ENCODE measurements at places on chromosomes 16 and 17.

GRCh38 chr16:69405757-69406156, 18.7 kb upstream of the CYB5B start:
- no peak for DNase-seq

DNA sequence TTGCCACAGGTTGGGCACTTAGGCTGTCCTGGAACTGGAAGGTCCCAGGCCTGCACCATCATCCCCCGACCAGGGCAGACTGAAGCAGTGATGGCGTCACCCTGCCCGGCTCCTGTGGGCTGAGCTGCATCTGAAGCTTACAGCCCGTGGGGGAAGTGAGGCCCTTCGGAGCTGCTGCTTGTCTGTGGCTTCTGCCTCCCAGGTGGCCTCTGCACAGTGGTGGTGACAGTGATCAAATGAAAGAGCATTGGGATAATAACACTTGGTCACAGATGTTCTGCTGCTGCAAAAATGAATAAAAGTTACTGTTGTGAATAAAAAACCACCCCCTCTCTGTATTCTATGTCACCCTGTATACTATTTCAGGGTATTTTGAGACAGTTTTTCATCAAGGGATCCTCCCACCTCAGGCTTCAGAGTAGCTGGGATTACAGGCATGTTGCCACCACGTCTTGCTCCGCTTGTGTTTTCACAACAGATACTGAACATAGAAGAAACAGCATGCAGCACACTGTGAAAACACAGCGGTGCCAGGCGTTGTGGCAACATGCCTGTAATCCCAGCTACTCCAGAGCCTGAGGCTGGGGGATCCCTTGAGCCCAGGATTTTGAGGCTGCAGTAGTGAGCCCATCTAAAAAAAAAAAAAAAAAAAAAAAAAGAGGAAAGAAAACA, 165.0 kb downstream of the LGALS9B start:
- DNase-seq, result no peak

GRCh38 chr17:40309031-40309948, at the start of gene RARA:
Gene RARA, plus strand, starts transcription at chr17:40309180. Its CDS starts 22,039 bp downstream, at chr17:40331219.
- DNase-seq, result no peak

GRCh38 chr17:35895636-35896587, 15.8 kb upstream of the CCL5 start:
- no peak for DNase-seq

DNA sequence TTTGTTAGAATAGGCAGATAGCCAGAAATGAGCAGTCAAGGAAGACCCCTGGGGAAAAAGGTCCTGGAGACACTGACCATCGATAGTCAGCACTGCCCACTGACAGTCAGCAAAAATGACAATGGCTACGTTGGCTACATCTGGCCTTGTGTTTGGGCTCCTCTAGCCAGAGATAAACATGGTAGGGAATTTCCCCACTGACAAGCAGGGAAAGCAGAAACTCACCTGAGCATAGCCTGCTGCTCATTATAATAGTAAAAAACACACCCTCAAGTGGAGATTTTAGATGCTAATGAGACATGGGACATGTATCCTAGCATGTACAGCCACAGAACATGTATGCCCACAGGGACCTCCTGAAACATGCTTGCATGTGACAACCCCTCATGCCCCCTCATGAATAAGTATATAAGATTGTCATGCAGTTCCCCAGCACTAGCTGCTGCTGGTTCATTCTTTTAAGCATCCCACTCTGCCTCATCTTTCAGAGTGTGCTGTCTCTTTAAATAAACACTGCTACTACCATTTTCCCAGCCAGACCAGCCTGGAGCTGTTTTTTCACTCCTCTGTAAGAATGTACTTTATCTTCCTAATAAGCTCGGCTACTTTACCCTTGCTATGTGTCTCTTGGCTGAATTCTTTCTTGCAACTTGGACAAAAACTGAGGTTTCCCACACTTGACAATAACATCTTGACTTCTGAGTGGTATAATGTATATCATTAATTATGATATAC, 550.1 kb upstream of the CDH8 start:
- DNase-seq, result no peak

DNA sequence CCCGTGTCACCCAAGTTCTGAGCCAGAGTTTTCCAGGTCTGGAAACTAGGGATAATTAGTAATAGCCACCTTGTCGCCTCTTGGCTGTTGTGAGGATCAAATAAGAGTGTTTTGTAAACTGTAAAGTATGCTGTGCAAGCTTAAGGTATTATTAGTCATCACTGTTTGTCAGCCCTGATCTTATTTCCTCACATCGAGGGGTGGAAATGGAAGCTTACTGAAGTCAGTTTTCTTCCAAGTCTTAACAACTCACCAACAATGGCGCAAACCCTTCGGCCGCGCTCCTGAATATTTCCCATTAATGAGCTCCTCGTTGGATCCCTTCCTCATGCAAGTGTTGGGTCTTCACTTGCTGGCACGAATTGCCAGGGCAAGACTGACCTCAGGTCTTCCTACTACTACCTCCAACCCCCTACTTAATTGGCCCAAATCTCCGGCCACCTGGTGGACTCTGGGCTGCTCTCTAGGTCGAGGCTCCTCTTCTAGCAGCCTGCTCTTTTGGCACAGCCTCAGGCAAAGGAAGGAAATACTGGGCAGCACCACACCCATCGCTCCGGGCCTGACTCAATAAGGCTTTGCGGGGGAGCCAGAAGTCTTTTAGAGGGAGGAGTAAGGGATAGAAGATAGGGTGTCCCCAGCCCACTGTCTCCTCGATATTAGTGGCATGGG, 885 bp upstream of the SLC35B1 start:
- DNase-seq, result no peak

GRCh38 chr17:63696381-63696961, 3.5 kb downstream of the LIMD2 start:
- DNase-seq, result no peak

DNA sequence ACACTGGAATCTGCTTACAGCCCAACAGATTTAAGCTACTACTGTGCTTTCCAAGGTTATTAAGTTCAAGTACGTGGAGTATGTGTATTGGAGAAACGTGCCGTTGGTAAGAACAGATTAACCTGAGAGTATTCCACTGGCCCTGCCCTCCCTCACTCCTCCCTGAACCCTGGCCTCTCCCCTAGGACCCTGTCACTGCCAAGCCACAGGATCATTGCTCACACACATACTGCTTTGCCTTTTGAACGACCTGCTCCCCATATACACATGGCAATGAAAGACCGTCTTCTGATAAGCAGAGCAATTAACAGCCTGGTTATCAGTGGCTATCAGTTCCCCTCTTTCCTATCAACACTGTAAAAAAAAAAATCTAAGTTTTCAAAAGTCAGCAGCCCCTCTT, 458.9 kb upstream of the DYNLRB2 start:
- DNase-seq, result no peak

DNA sequence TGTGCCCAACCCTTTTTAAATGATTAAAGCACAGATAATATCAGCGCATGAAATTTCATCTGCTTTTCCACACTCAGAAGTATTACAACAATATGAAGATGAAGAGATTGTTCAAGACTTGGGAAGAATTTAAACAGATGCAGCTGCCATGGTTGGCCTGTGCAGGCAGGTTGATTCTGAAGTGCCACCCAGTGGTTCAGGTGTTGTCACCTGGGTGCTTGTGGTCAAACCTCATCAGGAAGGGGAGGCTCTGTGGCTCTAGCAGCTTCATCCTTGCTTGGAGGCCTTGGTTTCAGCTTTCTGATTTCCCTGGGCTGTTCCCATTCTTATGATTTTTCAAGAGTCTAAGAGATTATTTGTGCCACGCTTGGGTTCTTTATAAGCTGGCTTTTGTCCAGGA, 22.2 kb upstream of the CLEC18C start:
- DNase-seq, result no peak

DNA sequence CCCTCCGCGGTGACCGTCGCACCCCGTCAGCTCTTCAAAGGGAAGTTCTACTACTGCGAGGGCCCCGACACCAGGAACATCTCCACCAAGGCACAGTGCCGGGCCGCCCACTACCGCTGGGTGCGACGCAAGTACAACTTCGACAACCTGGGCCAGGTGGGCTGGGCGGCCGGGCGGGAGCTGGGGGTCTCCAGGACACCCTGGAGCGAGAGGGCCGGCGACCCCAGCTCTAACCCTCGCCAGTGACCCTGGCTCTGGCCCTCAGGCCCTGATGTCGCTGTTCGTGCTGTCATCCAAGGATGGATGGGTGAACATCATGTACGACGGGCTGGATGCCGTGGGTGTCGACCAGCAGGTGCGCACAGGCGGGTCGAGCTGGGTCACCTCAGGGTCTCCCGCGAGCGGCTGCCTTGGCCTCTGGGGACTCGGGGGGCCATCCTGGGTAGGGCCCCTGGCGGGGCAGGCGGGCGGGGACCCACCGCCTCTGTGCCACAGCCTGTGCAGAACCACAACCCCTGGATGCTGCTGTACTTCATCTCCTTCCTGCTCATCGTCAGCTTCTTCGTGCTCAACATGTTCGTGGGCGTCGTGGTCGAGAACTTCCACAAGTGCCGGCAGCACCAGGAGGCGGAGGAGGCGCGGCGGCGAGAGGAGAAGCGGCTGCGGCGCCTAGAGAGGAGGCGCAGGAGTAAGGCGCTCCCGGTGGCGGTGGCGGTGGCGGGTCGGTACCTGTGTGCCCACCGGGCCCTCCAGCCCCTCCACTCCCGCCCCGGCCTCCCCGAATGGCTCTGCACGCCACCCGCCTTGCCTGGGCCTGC, 13.4 kb downstream of the TPSG1 start:
- no peak for DNase-seq

GRCh38 chr17:1554751-1555540, 7.6 kb downstream of the PITPNA start:
- no peak for DNase-seq
